ENCODE measurements at places on chromosomes 4 and X.

DNA sequence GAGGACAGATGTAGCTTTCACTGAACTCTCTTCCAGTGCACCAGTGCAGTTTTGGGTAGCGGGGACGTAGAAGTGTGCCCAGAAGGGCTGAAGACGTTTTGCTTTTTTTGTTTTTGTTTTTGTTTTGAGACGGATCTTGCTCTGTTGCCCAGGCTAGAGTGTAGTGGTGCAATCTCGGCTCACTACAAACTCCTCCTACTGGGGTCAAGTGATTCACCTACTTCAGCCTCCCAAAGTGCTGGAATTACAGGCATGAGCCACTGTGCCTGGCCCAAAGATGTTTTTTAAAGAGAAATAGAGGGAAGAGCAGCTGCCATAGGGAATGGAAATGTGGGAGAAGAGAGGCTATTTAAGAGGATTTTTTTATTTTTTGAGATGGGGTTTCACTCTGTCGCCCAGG lies 74.4 kb upstream of the ACSL1 start:
- DNase-seq: no peak

DNA sequence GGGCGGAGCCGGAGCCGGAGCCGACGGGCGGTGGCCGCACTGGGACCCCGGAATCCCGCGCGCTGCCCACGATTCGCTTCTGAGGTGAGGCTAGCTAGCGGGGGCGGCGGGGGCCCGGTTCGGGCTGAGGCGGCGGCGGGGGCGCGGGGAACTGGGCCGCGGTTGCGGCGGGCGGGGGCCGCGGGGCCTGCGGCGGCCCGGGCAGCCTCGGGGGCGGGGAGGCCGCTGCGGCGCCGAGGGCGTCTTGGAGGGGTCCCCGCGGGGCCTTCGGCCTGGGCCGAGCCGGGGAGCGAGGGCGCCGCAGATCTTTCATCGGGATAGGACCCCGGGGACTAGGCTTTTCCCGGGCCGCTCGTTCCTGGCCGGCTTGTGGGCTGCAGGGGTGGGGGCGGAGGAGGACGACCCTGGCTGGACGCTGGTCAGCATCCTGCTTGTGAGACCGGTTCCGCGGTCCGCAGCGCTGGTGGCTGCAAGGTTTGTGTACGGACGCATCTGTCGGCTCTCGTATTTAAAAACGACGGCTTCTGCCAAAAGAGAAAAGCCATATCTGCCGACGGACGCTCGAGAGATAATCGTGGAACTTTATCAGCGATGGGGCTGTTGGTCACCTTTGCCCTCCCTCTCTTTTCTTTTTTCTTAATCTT lies 419 bp downstream of the ADD1 start:
- DNase-seq: peak; percentile 80

GRCh38 chr4:2835978-2836377 lies 7.7 kb upstream of the ADD1 start:
- DNase-seq: no peak

DNA sequence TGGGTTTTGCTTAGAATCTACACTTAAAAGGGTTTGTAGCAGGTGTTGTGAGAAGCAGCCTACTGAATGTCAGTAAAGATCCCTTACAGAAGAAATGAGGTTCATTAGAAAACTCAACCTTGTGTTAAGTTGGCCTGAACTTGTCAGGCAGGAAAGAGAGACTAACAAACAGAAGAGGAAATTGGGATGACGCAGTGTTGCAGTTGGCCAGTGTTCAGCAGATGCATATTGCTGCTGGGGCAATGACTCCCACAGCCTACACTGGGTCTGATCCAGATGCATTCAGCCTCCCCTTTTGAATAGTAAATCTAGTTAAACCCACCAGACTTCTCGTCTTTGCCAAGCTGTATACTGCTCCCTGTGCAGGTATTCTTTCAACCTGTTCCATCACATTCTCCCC lies 409.4 kb downstream of the UBE2NL start:
- no peak for DNase-seq

DNA sequence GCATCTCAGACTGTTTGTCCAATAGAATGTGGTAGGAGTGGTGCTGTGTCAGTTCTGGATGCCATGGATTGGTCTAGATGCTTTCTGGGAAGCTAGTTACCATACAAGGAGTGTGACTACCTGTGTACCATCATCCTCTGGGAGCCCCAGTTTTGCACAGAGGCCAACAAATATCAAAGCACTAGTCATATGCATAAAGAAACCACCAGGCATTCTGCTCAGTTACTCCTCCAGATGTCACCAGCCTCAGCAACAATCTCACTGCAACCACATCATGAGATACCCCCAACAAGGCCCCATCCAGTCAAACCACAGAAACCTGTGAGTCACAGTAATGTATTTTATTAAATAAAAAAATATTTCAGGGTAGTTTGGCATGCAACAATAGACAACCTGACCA lies 435.8 kb upstream of the CPEB2 start:
- no peak for DNase-seq

DNA sequence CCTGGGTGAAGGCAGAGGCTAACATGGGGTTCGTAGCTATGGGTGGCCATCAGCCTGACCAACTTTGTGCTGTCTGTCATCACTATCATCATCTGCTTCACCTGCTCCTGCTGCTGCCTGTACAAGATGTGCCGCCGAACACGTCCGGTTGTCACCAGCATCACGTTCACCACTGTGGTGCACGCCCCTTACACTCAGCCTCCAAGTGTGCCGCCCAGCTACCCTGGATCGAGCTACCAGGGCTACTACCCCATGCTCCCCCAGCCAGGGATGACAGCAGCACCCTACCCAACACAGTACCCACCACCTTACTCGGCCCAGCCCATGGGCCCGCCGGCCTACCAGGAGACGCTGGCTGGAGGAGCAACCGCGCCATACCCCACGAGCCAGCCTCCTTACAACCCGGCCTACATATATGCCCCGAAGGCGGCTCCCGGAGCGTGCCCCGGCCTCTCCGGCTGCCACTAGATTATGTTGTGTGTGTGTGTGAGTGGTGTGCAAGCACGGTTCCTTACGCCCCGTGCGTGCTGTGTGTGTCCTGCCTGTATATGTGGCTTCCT lies 238.1 kb upstream of the ZCCHC13 start:
- no peak for DNase-seq

GRCh38 chrX:22159071-22159470 lies 113.6 kb upstream of the CBLL2 start:
- no peak for DNase-seq

DNA sequence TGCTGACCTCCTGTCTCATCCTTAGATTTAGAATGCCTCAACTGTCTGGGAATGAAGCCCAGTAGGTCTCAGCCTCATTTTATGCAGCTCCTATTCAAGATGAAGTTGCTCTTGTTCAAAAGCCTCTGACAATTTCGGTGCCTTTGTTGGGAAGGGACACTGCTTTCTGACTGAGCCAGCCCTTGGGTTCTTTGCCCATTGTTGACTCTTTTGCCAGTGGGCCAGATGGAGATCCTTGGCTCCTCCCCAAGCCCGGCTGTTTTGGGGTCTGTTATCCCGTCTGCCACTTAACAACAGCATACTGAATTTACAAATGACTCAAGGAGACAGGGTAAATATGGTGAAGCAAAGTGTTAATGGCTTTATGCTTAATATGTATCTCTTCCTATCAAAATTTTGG lies 58.3 kb upstream of the PRKX start:
- DNase-seq: no peak

Data from tibial artery (tissue), 4 donors.